ENCODE measurements at places on chromosomes 3 and 15. TPM values are rescaled to one million over a fixed set of nuclear protein-coding genes. Genes with fewer than 3 reads are reported as not detected.

DNA sequence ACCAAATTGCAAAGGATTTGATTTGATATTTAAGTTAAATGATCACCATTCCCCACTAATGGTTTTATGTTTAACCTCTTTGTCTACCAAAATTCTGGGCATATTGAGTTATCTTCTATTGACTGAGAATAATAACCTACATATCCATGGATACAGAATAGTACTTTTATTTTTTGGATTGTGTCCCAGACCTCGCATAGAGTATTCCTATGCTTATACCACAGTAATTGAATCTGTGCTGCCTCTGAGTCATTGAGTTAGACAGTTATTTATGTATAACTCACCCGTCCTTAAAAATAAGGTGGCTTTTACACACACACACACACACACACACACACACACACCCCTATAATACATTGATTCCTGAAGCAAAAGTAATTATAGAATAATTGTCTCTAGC lies 690.1 kb upstream of the BCHE start:
- DNase-seq: no peak

DNA sequence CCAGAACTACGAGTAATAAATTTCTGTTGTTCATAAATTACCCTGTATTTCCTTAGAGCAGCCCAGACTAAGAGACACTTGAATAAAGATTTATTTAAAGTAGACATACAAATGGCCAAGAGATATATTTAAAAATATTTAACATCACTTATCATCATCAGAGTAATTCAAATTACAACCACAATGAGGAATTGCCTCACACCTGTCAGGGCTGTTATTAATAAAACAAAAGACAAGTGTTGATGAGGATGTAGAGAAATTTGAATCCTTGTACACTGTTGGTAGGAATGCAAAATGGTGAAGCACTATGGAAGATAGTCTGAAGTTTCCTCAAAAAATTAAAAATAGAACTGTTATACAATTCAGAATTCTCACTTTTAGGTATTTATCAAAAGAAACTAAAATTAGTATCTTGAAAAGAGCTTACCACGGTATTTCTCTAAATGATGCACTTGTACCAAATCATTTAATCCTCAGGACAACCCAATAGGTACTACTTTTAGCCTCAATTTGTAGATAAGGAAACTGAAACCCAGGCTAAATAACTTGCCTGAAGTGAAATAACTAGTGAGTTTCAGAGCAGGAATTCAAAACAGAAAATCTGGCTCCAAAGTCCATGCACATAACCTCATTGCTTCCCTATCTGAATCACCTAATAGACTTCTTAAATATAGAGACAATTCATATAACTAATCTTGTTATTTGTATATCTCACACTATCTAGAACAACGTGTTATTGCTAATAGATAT lies 69.4 kb downstream of the ZBTB20 start:
- no peak for DNase-seq

- no peak for DNase-seq
Observed at GRCh38 chr3:190044142-190044541, 76.6 kb downstream of the P3H2 start.

DNA sequence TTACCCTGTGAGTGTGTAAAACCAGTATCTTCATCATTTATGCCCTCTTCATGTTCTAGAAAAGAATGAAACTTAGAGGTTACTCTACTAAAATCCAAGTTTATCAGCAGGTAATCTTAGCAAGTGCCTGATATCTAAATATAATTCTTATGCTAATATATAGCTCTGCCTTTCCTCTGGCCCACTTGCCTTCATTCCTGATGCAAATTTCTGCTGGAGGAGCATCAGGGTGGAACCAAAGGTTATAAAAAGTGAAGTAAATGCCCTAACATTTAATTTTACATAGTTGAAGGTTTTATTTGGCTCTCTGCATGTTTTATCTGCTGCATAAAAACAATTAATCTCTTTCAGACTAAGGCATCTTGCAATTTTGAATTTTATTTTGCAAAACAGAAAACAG lies 936.2 kb downstream of the ROBO2 start:
- DNase-seq: no peak

DNA sequence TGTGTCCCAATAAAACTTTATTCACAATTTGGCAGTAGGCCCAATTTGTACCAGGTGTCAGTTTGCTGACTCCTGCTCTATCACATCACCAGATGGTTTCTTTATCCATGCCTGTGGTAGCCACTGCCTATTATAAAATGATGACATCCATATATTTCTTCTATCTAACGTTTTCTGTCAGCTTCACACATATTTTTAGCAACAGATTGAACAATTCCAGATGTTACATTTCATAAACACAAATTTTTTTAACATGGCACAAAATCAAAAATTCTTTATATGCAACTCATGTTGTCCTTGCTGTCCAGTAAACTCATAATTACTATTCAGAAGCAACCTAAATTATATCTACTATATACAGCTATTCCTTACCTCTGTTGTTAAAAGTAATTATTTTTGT lies 1371.6 kb downstream of the NSUN3 start:
- no peak for DNase-seq

DNA sequence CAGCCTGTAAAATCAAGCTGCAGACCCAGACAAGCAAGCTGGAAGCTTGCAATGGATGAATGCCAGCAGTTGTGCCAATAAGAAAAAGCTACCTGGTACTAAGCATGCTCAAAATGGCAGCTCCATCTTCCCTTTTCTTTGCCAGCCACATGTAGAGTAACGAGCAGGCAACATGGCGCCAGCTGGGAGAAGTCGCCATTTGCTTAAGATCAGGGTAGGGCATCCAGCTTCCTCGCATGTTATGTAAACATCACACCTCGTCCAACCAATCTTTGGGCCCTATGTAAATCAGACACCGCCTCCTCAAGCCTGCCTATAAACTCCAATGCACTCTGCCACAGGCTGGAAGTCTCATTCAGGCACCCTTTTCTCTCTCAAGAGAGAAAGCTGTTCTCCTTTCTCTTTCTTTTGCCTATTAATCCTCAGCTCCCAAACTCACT lies 973.9 kb downstream of the FHIT start:
- DNase-seq: no peak

GRCh38 chr3:194875581-194876402 lies 190.1 kb downstream of the FAM43A start:
- no peak for DNase-seq

DNA sequence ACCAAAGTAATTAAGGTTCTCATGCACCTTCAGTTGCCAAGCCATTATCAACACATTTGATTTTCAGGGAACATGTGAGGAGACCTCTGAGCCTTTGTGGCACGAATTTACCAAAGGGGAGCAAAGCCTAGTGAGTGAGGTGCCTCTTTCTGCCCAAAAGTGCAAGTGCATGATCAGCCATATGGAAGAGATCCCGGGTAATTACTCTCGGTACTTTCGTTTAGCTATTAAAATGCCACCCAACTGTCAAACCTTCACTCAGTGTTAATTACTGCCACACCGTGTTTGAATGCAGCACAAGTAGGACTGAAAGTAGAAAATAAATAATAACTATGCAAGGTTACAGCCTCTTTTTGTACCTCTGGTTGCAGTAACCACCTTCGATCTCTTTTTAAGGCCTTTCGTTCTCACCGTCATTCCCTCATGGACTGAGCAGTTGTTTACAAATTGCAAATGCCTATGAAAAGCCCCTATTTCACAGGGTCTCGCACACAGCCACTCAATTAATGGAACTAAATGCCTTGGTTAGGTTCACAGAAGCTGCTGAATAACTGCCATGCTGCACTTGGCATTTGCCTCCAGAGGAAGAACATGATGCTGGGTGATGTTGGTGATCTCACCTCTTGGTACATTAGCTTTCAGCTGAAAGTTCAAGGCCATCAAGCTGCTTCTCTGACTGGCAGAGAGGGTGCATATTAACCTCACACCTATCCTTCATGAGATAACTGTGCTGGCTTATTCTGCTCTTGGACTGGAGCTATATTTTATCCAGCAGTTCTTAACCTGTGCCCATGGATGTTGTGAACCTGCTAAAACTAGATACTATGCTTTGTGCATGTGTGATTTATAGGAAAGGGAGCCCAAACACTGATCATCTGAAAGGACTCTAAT lies 69.9 kb downstream of the TNIK start:
- no peak for DNase-seq

- no peak for DNase-seq
Observed at GRCh38 chr3:113055201-113055600, 64.4 kb downstream of the GTPBP8 start.

The GRM7 gene
- polyA plus RNA-seq: 0.12 TPM

The CALML4 gene
- 1.9 TPM for polyA plus RNA-seq

The CMTM7 gene
- 102 TPM for polyA plus RNA-seq

The OXTR gene
- polyA plus RNA-seq: 0.08 TPM

The GHSR gene
- polyA plus RNA-seq: not detected

The ARGFX gene
- not detected for polyA plus RNA-seq

The GPR176 gene
- polyA plus RNA-seq: 68.7 TPM
